Inflammatory macrophage treated with lipopolysaccharide for 4 hours (primary cell): ENCODE measurements at places on chromosomes 7 and 10.
A peak's percentile ranks its signal among the peaks of the same experiment; 100 is the strongest.

GRCh38 chr7:137753948-137754851 is 92.6 kb downstream of the DGKI start:
- peak; percentile 58 for DNase-seq

DNA sequence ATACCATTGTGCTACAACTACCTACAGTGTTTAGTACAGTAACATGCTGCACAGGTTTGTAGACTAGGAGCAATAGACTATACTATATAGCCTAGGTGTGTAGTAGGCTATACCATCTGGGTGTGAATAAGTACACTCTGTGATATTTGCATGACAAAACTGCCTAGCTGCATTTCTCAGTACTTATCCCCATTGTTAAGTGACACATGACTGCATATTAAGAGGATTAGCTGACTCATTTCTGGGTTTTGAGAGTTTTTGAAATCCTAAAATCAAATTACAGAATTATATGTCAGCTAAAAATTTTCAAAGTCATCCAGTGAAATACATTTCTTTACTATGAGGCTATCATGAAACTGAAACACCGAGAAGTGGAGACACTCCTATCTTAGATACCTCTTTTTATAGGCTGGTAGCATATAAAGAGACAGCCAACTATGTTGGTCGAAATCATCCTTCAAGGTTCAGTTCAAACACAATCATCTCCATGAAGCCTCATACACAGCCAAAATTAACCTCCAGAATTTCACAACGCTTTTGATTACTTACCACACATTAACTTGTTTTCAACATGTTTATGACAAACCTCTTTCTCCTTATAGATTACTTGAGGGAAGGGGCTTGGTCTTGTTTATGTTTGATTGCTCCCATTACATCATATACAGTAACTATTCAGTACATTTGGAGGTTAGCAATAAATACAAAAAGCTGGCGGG is 89.8 kb upstream of the ANK3 start:
- DNase-seq: no peak

- DNase-seq: no peak
These were observed 320.2 kb downstream of the CDC14C start for GRCh38 chr7:49244543-49244942.

DNA sequence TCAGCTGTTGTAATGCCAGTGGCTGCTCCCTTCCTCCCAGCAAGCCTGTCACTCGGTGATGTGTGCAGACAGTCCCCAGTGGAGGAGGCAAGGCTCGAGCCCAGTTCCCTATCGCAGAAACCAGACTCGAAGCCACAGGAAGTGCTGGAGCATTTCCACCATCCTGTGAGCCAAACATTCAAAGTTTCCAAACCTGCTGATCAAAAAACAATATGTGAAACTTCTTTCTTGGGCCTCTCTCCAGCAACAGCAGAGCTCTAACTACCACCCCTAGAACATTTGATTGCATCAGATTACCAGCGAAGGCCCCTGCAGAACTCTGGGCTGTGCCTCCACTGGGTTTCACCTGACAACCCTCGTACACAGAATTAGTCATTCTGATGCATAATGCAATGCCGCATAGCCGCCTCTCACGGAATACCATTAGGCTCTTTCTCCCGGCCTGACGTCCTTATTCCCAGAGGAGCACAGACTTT is 94.0 kb downstream of the ELMO1 start:
- DNase-seq: peak; percentile 78

GRCh38 chr7:79359827-79360226 is 93.6 kb downstream of the MAGI2 start:
- no peak for DNase-seq

DNA sequence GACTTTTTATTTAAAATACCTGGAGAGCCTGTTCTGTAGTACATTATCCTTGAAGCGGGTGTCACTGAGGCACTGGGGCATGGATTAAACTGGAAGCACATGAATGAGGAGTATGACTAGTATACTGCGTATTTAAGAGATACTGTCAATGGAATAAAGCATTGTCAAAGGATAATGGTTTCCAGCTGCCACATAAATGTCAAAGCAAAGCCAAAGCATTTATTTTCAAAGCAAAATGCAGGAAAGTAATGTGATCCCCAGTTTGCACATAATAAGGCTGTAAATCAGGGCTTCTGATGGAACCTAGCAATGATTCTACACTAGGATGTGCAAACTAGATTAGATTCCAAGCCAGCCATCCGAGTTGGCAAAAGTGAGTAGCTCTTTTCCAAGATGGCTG is 240.1 kb downstream of the POU6F2 start:
- DNase-seq: no peak

GRCh38 chr10:128058750-128059134 is 67.5 kb downstream of the MKI67 start:
- no peak for DNase-seq
